Amniotic epithelial cell (primary cell): ENCODE measurements at places on chromosomes 6 and 20.

DNA sequence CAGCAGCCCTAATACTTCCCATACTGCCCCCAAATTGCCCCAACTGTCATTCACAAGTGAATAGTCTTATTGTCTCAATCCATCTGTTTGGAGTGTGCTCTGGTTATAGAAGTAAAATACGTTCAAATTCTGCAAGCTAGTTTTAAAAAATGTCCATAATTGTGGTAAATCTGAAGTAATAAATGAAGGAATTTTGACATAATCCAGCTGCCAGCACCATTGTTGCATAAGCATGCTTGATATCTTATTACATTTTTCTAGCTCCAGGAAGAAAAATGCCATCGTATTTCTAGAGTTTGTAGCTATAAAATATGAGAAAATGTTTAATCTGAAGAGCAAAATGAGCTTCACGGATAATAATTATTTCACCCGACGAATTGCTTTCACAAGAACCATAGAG, 664.7 kb downstream of the RFPL4B start:
- DNase-seq, result peak; percentile 86

- DNase-seq, result peak; percentile 74
Observed at GRCh38 chr6:26175428-26176181, 88.4 kb downstream of the HFE start.

DNA sequence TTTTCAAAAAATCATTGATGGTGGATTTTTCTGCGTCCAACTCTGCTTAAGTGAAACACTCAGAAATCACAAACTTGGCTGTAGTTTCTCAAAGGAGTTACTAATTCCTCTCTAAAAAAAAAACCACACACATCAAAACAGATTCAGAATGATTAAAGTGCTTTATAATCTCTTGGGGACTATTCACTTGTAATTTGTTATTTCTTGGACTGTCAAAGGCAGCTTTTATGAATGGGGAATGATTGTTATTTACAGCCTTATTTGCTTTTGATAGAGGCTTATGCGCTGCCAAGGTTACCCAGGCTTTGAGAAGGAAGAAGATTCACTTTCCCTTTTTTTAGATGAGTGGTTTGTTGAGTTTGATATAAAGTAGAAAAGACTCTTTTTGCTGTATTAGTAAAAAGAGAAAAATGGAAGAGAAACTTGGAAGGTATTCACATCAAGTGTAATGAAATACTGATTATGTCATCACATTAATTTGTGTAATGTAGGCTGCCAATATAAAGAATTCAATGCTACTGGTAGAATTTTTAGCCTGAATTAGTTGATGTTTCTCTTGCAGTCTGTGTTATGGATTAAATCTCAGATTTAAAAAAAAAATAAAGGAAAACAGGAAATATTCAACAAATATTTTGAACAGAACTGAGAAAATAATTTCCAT, 381.0 kb upstream of the SASH1 start:
- no peak for DNase-seq

DNA sequence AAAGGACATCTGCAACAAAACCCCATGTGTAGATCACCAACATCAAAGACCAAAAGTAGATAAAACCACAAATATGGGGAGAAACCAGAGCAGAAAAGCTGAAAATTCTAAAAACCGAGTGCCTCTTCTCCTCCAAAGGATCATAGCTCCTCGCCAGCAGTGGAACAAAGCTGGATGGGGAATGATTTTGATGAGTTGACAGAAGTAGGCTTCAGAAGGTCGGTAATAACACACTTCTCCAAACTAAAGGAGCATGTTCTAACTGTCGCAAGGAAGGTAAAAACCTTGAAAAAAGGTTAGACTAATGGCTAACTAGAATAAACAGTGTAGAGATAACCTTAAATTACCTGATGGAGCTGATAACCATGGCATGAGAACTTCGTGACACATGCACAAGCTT, 109.9 kb upstream of the SYNCRIP start:
- no peak for DNase-seq

DNA sequence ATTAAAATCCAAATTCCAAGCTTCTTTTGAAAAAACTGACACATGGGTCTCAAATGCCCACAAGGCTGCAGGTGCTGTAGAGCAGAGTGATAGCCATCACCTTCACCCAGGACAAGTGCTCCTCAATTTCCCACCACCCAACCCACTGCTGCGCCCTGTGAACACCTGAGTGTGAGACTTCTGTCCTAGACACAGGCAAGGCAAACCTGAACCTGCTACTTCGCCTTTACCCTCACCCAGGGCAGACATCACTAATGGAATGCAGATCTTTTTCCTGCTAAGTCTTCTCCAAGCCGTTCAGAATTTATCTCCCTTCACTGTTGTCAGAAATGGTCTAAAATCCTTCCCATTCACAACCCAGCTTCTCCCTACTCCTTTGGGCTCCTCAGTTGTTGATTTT, 65.9 kb downstream of the PREX1 start:
- no peak for DNase-seq

DNA sequence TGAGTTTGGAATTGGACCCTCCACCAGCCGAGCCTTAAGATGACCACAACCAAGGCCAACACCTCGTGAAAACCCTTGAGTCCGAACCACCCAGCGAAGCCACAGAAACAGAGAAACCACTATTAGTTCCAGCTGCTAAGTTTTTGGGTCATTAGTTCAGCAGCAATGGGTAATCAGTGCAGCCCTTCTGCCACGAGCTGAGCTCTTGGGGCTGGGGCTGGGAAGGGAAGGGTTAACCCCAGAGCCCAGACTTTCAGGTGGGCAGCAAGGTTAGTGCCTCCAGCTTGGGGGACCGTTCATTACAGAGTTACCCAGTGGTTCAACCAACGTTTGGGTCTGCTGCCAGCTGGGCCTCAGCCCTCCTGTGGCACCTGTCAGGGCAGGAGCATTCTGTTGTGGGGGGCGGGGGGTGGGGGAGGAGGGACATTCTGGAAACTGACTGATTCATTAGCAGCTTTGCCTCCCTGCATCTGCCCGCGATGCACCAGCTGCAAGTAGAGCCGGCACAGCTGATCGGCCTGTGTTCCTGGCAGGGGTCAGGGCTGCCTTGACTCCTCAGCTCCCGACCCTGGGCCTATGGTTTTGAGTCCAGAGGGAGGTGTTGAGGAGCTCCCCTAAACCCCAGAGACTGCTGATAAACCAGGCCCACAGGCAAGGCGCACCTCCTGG, 52.7 kb downstream of the TGM2 start:
- DNase-seq, result no peak

DNA sequence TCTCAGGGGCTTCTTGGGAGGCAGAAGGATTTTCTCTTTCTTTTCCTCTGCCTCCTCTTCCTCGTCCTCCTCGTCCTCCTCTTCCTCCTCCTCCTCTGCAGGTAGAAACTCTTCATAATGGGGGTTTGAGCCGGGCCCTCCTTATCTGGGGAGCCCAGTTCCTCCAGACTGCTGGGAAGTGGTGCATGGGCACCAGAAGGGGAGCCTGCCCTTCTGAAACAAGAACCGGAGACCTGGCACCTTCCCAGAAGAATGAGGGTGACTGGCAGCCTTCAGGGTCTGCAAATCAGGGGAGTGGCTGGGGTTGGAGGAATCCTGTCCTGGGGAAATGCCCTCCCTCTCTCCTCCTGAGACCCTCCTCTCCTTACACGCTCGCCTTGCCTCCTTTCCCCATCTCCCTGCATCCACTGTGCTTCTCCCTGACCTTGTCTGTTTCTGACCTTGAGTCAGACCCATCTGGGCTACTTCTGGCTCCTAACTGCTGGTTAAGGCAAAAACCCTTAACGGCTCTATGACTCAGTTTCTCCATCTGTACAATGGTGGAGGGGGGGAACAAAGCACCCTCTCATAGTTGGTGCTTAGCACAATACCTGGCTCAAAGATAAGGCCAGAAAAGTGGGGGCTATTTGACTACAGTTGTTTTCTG, 1.7 kb downstream of the TULP1 start:
- DNase-seq, result no peak

DNA sequence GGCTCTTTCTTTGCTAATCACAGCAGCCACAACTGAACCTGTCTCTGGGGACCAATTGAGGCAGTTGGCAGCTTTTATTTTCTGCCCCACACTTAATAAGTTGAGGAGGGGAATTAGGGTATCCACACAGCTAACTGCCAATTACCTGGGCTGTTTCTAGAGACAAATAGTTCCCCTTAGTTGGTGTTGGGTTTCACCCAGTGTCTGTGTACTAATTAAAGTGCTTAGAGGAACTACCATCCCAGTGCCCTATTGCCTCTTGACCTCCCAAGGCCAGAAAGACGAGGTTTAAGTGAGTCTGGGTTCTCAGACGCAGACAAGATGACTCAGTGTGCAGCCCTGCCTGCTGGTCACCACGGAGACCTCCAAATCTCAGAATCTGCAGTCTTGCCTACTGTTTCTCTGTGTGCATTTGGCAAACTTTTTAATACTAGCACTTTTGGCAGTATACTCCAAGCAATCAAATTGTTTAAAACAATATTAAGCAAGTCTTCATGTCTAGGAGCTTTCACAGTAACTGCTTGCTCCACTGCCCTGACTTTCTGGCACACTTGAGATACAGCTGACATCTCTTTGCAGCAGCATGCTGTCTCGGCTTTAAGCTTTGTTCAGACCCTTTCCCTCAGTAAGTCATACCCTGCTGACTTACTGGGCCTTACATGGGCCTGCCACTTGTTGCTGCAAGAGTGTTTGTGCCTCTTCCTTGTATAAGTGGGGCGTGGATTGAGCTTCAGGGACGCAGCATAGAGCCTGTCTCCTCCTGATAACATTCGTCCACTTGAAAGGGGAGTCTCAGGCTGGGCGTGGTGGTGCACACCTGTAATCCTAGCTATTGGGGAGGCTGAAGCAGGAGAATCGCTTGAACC, 31.9 kb downstream of the STK35 start:
- peak; percentile 63 for DNase-seq

DNA sequence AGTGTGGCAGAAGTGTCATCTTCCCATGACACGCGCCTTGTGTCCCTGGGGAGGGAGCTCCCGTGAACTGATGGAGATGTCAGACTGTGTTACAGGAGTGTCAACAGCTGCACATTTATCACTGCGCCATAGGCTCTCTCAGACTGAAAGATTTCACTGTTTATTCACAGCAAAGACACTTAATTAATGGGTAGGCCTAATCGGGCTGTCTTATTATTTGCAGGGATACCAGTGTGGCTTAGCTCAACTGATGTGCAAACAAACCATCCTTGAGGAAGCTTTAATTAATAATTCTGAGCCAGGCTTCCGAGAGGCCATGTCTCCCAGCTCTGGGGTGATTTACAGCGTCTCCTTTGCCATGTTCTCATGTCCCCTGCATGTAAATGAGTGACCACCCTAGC, 771.0 kb downstream of the QKI start:
- DNase-seq, result no peak

GRCh38 chr6:133208183-133208755, 32.9 kb upstream of the EYA4 start:
- no peak for DNase-seq

DNA sequence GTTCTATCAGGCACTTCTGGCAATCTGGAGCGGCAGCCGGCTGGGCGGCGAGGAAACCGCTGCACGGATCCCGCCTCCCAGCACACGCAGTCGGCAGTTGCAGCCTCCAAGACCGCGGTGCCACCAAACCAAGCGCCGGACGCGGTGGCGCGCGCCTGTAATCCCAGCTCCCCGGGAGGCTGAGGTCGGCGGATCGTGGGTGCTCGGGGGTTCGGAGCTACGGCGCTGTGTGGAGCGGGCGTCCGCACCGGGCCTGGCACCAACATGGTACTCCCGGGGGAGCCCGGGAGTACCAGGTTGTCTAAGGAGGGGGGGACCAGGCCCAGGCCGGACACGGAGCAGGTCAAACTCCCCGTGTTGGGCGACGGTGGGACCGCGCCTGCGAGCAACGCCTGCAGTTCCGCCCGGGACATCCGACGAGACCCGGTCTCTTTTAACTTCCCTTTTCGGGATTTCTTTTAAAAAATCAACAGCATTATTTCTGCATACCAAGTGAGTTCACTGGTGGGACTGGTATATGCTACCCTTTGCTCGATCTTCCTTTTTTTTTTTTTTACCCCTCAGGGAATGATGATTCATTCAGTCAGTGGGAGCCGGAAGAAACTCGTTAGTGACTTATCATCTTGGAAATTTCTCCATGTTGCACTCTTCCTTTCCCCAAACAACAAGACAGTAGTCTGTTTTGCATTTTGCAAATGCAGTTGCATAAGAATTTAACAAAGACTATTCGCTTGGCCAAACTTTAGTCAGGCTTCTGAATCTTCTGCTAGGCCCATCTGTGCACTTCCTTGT, 27.6 kb downstream of the ZNF311 start:
- peak; percentile 85 for DNase-seq

GRCh38 chr6:148175550-148176188, 167.0 kb upstream of the SASH1 start:
- DNase-seq, result peak; percentile 65

GRCh38 chr6:27495386-27496135, 22.7 kb upstream of the ZNF184 start:
- DNase-seq, result peak; percentile 78

GRCh38 chr6:132446141-132446854, 45.0 kb upstream of the MOXD1 start:
- no peak for DNase-seq

DNA sequence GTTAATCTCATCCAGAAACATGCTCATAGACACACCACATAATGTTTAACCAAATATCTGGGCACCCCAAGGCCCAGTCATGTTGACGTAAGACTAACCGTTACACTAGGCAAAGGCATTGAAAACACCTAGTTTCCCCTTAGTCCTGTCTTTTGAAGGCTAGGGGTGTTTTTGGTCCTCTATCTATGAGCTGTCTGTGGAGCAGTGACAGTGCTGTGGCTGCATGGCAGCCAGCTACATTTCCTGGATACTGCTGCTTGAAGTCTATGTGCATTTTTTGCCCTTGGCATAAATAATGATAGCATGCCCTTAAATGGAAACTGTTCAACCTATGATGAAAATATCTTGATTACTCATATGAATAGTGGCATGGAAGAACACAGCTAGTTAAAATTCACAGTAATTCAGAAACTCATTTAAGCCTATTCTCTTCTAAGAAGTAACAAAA, 18.6 kb downstream of the FARS2 start:
- DNase-seq, result no peak

DNA sequence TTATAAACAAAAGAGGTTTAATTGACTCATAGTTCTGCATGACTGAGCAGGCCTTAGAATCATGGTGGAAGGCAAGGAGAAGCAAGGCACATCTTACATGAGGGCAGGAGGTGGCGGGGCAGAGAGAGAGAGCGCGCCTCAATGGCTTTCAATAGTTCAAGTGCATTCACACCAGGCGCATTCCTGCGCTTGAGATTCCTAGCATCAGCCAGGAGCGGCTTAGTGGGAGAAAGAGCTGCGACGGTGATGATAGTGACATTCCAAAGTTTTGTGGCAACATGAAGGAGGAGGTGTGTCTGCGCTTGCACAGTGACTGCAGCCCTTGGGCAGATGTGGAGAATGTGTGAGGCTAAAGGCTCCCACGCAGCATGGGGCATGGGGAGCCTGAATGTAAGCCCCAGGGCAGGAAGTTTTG, 25.0 kb upstream of the EMILIN3 start:
- DNase-seq, result no peak

- DNase-seq, result no peak
Observed at GRCh38 chr20:53586640-53587039, 7.0 kb downstream of the ZNF217 start.

GRCh38 chr6:132219901-132220300, 181.4 kb downstream of the MOXD1 start:
- no peak for DNase-seq
